ENCODE measurements at places on chromosomes 1 and 21.

DNA sequence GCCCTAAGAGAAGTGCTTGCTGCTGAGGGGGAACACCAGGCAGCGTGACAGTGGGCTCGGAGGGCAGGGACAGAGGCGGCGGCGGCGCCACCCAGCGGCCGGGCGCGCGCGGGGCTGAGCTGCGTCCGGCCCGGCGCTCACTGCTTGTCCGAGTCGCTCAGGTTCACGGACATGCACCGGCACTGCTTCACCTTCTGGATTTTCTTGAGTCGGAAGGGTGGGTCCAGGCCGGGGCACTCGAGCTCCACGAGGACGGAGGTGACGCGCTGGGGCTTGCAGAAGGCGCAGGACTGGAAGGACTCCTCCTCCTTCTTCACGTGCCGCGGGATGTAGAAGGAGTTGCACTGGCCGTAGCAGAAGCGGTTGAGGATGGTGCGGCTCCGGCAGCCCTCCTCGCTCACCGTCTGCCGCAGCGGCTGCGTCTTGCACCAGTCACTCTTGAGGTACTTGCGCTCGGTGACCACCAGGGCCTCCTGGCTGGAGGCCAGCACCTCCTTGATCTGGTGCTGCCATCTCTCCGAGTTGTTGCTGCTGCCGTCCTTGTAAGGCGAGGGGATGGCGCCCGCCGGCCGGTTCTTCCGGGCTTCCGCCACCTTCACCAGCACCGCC, 119.0 kb downstream of the GREM2 start:
- ATAC-seq = no peak

DNA sequence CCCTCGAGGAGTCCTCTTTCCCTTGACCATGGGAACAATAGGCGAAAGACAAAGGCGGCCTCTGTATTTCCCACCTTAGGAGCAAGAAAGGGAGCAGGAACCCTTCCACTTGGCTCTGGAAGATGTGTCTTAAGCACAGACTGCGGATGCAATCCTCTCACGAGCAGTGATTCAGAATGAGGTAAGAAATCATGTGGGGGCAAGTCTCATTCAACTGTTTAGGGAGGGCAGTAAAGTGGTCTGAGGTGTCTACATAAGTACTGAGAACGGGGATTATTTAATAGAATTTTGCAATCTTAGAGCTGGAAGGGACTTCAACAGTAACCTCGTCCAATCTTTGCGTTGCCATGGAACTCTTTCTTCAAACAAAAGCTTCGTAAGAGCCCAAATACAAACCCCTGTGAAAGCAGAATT, 1.6 kb upstream of the DYRK3 start:
- ATAC-seq = no peak

DNA sequence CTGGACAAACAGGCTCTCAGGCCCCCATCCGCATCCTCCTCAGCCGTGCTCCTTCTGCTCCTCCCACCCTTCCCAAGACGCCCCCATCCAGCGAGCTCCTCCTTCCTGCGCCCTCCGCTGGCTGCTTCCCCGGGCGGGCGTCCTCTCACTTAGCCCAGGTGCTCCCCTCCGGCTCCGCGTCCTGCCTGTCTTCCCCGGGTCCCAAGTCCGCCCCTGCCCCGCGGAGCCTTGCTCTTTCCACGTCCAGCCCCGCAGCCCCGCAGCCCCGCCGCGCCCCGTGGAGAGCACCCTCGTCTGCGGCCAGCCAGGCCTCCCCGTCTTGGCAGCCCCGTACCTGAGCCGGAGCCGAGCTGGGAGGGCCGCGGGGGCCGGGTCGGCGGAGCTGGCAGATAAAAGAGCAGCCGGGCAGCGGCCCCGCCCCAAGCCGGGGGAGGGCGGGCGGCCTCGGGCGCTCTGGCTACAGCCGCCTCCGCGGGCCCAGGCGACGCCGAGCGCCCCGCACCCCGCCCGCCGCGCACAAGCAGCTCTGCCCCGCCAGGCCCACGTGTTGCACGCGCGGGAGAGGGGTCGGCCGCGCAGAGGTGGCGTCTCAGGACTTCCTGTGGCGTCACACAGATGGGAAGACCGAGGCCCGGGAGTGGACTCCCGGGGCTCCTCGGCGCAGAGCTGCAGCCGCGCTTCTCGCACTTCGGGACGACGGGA, at the start of gene PAQR7:
TSS of gene PAQR7 (minus strand) at position 555 of the 702 bp plus-strand sequence. CDS start 11,869 bp downstream, outside the sequence.
- ATAC-seq = peak; percentile 85

GRCh38 chr1:171345536-171345935, 31.6 kb downstream of the FMO4 start:
- no peak for ATAC-seq

GRCh38 chr1:246077476-246077875, 429.6 kb downstream of the SMYD3 start:
- no peak for ATAC-seq

- no peak for ATAC-seq
These were observed 213.5 kb upstream of the PTGFR start for GRCh38 chr1:78277253-78277652.
